Frontal cortex (tissue), 4 donors: ENCODE measurements at places on chromosomes 4 and X.

DNA sequence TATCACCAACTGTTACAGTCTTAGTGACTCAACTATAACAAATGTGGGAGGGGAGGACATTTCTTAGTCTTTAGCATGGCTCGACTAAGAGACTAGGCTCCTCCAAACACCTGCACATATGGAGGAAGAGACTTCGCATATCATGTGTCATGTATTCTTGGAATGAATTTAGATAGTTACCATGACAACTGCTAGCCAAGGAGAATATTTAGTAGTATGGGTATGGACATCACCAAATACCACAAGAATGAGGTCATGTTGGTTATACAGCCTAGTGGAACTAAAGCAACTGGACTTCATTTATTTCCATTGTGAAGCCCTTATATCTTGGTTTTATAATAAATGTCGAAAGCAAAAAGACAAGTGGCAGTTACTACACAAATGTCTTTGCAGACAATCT lies 512.3 kb downstream of the CFAP47 start:
- DNase-seq, result no peak

- no peak for DNase-seq
Measured at GRCh38 chr4:13219971-13220370, 264.2 kb downstream of the RAB28 start.

DNA sequence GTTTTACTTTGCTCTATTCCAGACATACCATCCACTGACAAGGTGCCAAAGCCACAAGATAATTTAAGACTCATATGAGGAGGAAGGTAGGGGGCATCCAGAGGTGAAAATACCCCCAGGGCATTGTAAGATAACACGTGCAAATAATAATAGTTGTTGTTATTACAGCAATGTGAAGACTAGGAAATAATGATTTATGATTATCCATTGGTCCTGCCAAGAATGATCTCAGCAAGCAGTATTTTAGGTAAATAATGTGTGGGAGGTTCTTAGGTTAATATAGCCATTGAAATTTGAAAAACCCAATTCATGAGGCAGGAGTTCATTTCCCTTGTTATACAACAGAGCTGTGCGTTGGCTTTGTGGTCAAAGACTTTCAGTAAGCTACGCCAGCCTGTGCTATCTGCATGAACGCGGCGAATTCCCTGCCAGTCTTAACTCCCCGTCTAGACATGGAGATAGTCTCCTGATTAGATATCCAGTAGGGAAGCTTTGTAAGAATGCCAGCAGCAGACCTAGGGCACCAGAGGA lies 47.2 kb upstream of the MXRA5 start:
- no peak for DNase-seq

- DNase-seq, result no peak
Measured at GRCh38 chrX:132591719-132592275, 103.0 kb upstream of the MBNL3 start.

- no peak for DNase-seq
Measured at GRCh38 chrX:131828482-131828881, 194.6 kb upstream of the STK26 start.

DNA sequence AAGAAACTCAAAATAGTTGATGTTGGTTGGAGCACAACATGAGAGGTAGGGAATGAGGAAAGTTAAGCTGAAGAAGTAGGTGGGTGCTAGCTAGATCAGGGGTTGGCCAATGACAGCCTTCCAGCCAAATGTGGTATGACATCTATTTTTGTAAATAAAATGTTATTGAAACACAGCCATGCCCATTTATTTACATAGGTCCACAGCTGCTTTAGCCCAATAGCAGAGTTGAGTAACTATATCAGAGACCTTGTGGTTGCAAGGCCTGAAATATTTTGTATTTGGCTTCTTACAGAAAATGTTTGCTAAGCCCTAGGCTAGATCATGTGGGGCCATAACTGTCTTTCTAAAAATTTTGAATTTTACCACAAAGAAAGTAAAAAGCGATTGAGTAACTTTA lies 234.9 kb upstream of the CTSO start:
- no peak for DNase-seq

DNA sequence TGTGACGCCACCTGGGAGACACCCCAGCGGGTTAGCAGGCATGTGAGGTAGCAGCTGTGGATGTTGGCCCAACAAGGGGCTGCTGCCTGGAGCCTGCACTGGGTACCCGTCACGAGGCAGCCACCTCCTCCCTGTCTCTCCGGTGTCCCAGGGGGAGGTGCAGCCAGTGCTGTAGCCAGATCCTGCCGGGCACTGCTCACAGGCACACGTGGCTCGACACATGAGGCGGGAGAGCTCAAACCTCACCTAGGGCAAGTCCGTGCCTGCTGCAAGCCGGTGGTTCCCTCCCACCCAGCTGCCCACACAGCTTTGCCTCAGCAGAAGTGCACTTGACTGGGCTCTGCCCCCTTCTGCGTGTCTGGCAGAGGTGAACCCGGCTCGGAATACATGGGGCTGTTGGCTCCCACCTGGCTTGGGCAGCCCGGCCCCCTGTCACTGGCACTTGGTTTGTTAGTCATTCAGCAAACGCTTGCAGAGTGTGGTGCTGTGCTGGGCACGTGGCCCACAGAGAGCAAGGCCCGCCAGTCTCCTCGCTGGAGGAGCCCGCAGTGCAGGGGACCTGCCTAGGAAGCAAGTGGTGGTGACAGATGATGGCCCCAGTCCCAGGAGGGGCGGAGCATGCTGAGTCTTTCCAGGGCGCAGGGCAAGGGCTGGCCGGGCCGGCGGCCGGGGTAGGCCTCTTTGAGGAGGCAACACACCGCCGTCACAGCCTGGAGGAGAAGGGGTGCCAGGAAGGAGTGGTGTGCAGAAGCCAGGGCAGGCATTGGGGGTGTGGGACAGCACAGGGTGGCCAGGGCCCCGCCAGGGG lies 10.1 kb upstream of the SH3TC1 start:
- no peak for DNase-seq

DNA sequence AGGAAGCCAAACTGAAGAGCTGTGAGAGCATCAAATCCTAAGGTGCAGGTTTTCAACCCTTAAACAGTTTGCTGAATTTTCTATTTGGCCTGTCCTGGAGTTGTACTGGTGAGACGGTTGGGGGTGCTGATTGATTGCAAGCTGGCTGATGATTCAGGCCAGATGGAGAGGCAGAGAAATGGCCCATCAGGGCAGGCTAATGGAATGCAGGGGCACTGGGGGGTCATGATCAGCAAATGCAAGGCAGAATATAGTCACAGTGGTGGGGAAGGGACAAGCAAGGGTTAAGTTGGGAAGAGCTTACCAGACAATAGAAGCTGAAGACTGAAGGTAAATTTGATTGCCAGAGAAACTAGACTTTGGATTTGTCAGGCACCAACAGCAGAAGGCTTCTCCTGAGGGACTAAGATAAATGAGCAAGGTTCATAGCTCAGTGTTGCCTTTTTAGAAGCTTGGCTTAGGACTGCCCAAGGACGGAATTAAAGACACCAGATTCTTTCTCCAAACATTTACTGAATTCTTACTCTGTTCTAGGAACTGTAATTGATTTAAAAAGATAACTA lies 4.3 kb upstream of the AADAT start:
- DNase-seq, result no peak

GRCh38 chr4:144905286-144905685 lies 192.7 kb downstream of the ANAPC10 start:
- no peak for DNase-seq

- no peak for DNase-seq
Measured at GRCh38 chr4:123676890-123677229, 280.3 kb downstream of the SPRY1 start.

DNA sequence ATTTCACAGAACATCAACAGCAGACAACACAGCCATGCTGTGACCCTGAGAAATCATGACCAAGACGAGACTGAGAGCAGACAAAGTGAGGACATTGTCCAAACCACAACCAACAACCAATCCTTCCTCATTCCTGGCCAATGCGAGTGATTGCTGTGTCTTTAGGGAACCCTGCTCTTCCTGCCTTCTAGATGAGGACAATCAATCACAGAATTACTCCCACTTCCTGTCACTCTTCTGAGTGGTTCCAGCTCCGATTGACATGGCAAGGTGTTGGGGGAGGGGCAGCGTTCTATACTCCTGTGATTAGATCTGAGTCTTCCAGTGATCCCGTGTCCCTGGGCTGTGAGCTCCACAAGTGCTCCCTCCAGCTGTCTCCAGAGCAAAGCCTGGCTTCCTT lies 227.8 kb downstream of the STIM2 start:
- no peak for DNase-seq

DNA sequence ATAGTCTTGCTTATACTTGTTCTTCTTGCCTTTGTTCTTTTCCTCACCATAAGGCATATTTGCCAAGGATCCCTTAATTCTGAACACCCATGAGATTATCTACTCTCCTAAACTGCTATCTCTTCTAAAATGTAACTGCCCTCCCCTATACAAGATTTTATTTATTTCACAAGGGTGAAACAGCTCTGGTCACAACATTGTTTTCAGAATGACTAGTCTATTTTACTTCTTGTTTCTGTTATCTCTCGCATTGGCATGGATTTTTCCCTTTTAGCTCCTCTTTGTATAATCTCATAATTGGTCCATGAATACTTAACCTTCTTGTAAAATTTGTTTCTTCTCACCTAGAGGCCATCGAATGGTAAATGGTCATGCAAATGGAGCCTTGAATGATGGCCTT lies 17.2 kb upstream of the COL25A1 start:
- DNase-seq, result no peak

DNA sequence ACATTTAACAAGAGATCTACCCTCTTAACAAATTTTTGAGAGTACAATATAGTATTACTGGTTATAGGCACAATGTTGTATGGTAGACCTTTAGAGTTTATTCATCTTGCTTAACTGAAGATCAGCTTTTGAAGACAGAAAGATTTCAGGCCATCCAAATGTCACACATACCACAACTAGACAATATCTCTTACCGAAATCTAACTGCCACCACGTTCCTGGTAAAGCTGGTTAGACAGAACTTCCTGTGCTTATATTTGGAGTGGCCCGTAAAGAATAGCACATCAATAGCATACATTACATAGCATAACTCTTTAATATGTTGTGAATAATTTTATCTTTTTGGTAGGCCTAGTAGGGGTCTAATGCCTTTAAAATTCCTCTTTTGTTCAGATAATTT lies 29.8 kb upstream of the ARHGEF6 start:
- DNase-seq, result no peak

DNA sequence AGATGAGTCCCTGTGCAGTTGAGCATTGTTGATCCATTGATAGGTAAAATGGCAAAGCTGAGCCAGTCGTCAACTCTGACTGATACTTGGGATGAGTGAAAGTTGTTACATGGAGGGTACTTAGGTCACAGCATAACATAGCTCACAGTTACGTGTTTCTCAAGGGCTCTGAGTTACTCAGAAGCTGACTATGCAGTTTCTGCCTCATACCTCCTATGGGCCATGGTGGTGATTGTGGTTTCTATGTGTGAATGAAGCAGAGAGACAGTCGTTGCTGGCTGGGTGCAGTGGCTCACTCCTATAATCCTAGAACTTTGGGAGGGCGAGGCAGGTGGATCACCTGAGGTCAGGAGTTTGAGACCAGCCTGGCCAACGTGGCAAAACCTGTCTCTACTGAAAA lies 30.8 kb downstream of the FRMPD3 start:
- no peak for DNase-seq

- DNase-seq, result no peak
Measured at GRCh38 chrX:24927372-24927771, 88.4 kb downstream of the ARX start.

DNA sequence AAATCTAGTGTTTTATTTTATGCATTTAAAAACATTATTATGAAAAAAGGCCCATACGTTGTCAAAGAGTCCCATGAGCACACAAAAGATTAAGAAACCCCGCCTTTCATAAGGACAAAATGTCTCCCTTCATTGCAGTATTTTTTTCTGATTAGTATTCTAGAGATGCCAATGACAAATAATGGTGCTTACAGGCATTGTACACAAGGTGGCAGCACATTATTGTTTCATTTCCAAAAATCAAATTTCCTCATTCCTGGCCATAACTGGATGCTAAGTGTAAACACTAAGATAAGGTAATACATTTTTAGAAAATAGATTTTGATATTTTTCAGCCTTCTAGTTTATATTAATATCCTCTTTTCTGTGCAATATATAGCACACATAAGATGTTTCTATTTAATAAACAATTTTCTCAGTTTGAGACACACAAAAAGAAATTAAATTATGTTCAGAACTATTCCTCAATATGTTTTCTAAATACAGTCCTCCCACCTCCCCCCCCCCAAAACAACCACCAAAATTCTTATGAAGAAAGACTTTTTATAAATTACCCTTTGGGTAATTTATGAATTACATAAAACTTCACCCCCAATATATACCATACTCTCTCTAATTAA lies 47.7 kb downstream of the TIGD2 start:
- DNase-seq, result peak; percentile 11

GRCh38 chrX:129006491-129006890 lies 516.8 kb downstream of the SMARCA1 start:
- no peak for DNase-seq

- no peak for DNase-seq
Measured at GRCh38 chrX:68835468-68835867, 6.6 kb downstream of the EFNB1 start.

- peak; percentile 87 for DNase-seq
Measured at GRCh38 chr4:84966382-84967242, at the start of gene WDFY3. Gene WDFY3, minus strand, starts transcription at chr4:84966690. Its CDS starts 106,099 bp downstream, at chr4:84860591.

GRCh38 chrX:916230-916599 lies 285.6 kb downstream of the SHOX start:
- no peak for DNase-seq

- DNase-seq, result no peak
Measured at GRCh38 chrX:139508099-139508498, 22.4 kb upstream of the F9 start.

DNA sequence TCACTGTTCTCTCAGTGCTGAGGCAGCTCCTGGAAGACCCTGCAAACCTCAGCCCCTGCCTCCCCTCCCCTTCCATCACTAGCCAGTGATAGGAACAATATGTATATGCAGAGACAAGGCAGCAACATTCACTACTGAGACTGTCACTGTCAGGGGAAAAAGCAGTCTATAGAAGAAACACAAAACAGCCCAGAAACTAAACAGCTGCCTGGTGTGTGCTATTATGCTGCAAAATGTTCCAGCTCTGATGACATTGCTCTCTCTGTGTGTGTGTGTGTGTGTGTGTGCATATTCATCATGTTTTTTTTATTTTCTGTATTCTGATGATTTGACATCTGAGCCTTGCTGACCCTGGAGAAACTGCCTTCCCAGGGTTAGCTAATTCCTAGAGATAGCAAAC lies 147.2 kb downstream of the SPATA18 start:
- no peak for DNase-seq
